HepG2 (cell line): ENCODE measurements at places on chromosomes 1 and 21.

GRCh38 chr1:60678391-60678790 lies 404.0 kb upstream of the NFIA start:
- DNase-seq, result no peak

DNA sequence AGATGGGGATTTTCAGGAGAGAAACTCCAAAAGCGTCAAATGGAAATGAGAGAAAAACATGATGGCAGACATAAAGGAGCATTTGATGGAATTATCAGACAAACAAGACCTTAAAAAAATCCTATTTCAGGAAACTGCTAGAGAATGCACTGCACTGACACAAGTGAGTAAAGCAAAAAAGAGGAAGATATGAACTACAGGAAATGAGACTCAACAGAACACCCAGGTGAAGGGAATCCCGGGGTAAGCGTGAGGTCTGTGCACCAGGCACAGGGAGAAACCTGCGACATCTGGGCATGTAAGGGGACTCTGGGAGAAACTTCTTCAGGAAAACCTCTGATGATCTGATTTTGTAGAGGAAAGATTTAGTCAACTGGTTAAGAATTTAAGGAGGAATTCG lies 2.8 kb downstream of the TARBP1 start:
- DNase-seq, result no peak

GRCh38 chr1:112529301-112529700 lies 20.5 kb downstream of the WNT2B start:
- no peak for DNase-seq

- DNase-seq, result no peak
Measured at GRCh38 chr1:63912643-63913042, 138.8 kb downstream of the ROR1 start.
